GM13977 (cell line): ENCODE measurements at places on chromosomes 1 and 21.

GRCh38 chr21:45118099-45118498, 43.7 kb downstream of the ADARB1 start:
- no peak for DNase-seq

DNA sequence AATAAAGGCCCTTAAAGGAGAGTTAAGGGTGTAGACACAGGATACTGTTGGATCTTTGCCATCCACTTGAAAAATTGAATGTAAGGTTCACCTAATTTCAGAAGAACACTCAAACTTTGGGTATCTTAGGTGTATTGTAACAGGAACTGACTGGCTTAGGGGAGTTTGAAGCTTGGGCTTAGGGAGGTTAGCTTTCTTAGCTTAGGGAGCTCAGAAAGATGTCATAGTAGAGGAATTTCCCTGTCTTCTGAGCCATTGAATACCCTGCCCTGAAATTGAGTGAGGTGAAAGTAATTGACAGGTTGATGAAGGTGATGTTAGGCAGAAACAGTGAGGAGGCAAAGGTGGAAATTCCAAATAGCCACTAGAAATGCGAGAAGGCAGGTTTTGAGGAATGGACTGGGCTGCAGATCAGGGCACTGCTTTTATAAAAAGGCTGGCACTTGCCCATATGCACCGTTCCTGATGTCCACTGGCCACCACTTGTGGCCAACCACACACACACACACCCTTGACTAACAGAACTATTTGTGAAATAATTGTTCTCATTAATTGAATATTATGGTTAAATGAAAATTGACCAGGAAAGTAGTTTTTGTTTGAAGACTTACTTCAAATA, 16.5 kb downstream of the BACH1 start:
- DNase-seq = no peak

GRCh38 chr1:97976801-97977200, 56.0 kb upstream of the DPYD start:
- no peak for DNase-seq

GRCh38 chr1:243973169-243973568, 77.9 kb upstream of the ZBTB18 start:
- no peak for DNase-seq

GRCh38 chr1:220905650-220906560, 26.7 kb downstream of the HLX start:
- DNase-seq = no peak

DNA sequence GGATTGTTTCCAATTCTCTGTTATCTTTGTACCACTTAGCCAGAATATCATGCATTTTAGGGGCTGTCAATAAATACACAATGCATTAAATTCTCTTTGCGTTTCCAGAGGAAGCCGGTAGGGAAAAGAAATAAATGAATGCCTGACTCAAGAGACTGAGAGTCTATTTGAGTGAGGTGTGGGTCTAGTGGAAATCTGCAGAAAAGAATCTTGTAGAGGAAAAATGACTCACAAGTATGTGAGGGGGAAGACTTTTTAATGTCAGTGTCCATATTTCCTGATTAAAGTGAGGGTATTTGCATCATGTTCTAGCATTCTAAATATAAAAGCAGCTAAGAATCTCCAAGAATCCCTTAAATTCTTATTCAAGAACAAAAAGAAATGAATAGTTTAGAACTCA, 271.1 kb downstream of the PTPRC start:
- DNase-seq = no peak

GRCh38 chr1:237709355-237709754, 181.4 kb downstream of the ZP4 start:
- no peak for DNase-seq

GRCh38 chr1:36667256-36667655, 184.5 kb upstream of the CSF3R start:
- no peak for DNase-seq

- no peak for DNase-seq
Measured at GRCh38 chr1:60915441-60915840, 166.9 kb upstream of the NFIA start.

DNA sequence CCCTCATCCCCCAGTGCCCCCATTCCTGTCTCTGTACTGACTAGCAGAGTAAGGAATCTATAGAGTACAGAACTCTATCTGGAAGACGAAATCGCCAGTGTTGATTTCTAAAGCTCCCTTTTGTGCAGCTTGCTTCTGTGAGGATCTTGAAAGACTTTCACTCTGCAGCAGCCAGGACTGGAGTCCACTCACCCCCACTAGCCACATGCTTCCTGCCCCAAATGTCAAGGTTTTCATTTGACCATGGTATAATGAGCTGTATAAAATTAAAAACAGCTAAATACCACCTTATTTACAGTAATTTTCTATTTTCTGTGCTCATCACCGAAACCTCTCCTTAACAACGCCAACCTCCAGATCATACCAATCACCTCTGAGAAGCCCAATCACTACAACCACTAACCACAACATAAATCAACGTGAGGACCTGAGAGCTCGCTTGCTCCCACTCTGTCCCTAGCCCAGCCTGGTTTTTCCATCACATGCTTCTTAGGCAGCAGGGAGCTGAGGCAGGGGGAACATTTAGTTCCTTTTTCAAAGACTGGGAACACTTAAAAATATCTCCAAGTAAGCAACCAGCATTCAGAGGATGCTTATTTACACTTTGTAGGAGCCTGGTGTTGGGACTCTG, 56.1 kb upstream of the IRF2BP2 start:
- DNase-seq = no peak

- DNase-seq = no peak
Measured at GRCh38 chr21:45769896-45770295, 126.4 kb downstream of the PCBP3 start.

DNA sequence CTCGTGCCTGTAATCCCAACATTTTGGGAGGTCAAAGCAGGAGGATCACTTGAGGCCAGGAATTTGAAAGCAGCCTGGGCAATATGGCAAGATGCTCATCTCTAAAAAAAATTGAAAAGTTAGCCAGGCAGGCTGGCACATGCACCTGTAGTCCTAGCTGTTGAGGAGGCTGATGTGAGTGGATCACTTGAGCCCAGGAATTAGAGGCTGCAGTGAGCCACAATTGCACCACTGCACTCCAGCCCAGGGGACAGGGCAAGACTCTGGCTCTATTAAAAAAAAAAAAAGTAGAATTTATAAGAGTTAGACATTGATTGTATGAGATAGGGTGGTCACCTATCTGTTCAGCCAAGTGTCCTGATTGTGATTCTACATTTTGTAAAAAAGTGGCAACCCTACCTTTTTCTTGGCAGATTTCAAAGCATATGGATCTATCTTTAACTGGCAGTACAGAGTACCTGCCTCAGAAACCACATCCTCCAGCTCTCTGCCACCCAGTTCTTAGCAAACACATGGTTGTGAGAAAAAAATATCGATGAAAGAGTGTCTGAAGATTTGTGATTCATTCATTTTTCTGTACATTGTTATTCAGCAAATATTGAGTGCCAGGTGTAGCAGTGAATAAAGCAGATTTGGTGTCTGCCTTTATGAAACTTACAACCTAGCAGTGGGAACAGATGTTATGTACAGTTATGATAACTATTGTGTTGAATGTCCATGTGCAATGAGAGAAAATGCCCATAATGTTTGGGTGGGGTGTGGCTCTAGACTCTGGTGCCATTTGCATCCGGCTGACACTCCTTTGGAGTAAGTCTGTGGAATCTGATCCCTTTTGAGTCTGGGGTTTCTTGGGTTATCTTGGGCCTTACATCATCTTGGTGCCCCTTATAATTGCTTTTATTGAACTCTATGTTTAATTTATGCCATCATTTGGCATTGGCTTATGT, 82.5 kb downstream of the ST3GAL3 start:
- DNase-seq = no peak

DNA sequence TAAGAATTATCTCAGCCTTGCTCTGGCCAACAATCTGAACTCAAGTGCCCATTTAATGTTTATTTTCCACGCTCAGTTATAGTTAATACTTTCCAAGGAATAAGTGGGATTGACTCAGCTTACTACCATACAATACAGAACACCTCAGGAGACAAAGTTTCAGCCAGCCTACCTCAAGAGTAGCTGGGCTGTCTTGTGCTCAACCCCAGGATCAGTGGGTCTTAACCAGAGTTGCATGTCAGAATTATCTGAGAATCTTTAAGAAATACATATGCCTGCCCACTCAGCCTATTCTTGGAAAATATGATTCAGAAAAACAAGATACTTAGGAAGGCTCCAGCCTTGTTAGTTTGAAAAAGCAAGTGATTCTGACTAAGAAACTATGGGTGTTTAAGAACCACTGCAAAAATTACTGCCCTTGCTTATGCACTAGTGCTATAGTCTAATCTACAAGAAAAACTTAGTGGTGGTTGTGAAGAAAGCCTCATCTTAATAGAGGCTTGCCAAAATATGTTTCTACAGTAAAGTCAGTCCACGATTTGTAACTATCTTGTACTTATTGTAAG, 20.4 kb downstream of the CDC7 start:
- DNase-seq = no peak

GRCh38 chr1:216794586-216794985, 71.4 kb upstream of the ESRRG start:
- no peak for DNase-seq

DNA sequence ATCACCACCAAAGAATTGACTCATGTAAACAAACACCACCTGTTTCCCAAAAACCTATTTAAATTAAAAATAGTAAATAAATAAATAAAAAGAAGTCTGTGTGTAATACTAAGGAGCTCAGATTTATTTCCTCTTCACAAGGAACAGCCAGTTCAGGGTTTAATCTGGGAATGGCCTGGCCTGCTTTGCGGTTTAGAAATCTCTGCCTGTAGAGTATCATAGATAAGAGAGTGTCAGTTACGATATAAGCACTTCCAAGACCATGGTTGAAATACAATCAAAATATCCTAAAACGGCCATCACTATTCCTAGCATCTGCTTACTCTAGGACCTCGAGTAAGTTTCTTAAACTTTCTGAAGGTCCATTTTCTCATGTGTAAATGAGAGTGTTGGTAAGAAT, 274.4 kb downstream of the PLPP3 start:
- DNase-seq = no peak

- no peak for DNase-seq
Measured at GRCh38 chr1:39759436-39759726, 11.8 kb downstream of the OXCT2 start.

DNA sequence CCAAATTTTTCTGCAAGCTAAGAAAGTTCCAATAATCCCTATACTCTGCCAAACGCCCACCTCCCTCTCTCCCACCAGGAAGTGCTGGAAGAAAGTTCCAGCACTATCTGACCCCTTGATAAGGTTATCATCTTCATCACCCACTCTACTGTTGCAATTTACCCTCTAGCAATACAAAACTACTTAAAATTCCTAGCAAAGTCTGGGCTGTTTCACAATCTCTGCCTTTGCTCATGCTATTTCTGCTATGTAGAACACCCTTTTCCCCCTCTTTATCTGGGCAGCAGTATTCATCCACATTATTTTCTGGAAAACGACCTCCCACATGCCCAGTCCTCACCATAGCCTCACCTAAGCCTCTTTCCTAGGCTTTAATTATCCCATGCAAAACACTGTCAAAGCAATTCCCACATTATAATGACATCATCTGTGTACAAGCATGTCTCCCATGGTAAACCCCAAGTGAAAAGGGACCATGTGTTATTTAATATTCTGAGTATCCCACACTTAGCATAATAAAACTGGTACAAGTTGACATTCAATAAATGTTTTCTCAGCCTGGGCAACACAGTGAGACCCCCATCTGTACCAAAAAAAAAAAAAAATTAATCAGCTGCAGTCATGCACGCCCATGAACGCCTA, 12.0 kb downstream of the F11R start:
- DNase-seq = no peak

DNA sequence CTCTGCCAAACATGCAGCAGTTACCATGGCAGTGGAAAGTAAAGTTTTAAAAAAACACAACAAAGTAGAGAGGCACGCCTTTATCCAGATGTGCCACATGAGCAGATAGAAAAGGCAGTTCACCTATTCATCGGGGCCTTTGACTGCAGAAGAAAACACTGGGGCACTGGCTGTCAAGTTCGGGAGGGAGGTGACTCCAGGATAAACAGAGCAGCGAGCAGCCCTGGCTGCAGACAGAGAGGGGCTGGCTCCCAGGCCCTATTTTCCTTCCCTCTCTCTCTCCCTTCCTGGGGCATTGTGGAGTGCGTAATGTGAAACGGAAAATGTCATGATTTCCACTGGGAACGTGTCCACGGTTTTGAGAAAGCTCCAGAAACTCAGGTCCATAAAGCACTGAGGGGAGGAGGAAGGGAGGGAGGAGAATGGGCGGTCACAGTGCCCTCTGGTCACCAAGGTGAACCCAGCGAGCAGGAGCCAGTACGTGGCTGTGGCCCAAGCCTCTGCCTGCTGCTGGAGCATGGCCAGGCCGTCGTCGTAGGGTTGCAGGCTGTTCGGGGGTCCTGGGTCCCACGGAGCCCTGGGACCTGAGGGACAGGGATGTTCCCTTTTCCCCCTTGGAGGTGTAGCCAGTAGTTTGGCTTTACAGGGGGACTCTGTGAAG, 114.7 kb upstream of the IRF2BP2 start:
- DNase-seq = peak; percentile 58

DNA sequence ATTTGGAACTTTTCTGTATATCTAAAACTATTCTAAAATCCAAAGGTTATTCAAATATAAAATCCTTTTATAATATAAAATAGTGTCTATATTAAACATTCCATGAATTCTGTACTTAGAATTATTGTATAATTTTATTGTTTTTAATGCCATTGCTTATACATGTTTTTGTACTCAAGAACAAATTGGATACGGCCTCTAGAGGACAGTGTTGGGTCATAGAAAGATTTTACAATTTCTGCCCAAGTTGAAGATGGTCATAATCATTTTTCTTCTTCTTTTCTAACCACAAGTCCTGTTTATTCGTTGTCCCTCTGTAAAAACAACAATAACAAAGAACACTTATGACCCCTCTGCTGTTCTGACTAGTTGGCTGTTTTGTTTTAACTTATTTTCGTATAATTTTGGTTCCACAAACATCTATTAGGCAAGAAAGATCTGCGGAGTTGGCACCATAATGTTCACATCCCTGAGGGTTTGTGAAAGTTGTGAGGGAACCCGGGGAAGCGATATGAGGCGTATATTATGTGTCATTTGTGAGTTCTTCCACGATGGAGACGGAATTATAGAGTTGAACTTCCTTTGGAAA, 75.7 kb upstream of the KIF26B start:
- no peak for DNase-seq

GRCh38 chr1:10936998-10937901, 75.2 kb upstream of the TARDBP start:
- no peak for DNase-seq

- no peak for DNase-seq
Measured at GRCh38 chr21:21002153-21002552, 3.9 kb downstream of the NCAM2 start.

DNA sequence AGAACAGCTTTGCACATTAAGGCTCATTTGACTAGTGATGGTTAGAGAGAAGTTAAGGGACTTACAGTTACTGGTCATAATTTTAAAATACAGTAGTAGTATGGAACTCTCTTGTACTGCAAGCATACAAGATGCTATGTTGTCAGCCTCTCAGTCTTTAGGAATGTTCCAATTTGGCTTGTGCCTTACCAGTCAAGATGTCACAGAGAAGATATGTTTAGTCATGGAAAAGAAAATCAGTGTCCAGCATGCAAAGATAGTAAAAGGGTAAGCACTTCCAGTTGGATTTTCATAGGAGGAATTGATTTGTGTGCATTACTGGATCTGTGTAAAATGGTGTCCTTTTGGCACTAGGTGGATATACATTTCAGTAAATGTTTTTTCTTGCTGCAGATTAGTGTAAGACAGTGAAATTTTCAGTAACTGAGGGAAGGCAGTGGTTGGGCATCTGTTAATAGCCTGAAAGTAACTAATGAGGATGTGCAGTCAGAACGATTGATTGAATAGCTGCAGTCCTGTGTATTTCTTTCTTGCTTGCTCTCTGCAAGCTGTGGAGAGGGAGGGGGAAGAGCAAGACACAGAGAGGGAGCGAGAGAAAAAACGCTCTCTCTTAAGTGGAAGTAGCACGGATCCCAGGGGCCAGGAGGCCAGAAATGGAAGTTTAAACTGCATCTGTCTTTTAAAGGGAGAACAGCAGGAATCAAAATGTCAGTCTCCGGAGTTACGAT, 108.2 kb downstream of the CLEC20A start:
- DNase-seq = no peak
